ENCODE measurements at places on chromosomes 6 and 20.

DNA sequence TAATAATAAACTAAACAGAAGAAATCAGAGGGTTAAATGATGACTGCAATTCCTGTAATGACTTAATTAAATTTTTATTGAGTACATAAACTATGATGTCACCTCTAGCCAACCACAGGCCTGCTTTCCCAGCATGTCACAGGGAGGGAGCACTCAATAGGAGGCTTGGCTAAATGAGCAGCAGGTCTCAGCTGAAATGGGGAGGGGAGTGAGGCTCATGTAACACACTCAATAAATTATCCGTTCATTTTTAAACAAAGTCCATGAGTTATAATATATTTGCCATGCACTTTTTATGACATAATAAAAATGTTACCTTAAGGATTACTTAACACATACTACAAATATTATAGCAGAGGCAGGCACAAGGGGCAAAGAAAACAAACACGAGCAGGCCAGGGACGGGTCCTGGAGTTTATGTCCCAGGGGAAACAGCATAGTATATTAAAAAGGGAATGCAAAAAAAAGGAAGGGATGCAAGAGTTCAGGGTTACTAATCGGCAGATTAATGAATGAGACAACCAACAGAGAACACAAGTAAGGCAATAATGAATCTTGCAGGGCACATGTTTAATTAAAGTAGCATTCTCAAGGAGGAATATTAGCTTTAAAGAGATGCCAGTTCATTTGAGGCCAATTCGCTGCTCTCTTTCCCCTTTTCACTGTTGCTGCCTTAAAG is 27.1 kb upstream of the FAM83C start:
- DNase-seq: peak; percentile 38

DNA sequence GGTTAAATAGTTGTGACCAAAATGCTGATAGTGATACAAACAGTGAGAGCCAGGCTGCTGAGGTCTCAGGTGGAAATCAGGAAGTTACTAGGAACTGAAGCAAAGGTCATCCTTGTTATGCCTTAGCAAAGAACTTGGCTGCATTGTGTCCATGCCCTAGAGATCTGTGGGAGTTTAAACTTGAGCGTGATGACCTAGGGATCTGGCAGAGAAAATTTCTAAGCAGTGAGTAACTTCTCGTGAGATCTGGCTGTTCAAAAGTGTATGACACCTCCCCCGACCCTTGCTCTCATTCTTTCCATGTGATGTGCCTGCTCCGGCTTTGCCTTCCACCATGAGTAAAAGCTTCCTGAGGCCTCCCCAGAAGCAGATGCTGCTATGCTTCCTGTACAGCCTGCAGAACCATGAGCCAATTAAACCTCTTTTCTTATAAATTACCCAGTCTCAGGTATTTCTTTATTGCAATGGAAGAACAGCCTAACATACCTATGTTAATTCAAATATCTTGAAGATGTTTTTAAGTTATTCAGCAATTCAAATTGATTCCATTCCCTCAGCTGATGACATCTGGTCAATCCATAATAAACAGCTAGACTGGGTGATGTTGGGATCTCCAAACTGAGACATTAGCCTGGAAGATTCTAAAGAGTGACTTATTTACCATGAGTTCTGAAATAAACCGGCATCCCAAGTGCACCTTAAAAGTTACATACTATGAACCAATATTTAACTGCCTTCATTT is 33.8 kb downstream of the KIF16B start:
- DNase-seq: no peak

DNA sequence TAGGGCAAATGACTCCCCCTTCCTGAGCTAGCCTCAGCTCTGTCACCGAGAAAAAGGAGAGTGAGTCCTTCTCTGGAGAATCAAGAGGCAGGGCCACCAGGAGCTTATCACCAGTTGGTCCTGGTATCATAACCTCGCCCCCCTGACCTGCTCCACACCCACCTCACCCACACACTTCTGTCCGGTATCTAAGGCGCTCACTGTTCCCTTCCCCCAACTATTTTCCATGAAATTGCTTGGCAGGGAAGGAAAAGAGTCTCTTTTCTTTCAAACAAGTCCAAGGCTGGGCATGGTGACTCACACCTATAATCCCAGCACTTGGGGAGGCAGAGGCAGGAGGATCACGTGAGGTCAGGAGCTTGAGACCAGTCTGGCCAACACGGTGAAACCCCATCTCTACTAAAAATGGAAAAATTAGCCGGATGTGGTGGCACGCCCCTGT is 77.6 kb downstream of the ZMYND8 start:
- no peak for DNase-seq

DNA sequence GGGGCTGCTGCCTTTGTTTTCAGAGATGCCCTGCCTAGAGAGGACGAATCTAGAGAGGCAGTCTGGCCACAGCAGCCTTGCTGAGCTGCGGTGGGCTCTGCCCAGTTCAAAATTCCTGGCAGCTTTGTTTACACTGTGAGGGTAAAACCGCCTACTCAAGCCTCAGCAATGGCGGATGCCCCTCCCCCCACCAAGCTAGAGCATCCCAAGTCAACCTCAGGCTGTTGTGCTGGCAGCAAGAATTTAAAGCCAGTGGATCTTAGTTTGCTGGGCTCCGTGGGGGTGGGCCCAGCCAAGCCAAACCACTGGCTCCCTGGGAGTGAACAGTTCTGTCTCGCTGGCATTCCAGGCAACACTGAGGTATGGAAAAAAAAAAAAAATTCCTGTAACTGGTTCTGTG is 970.9 kb downstream of the TBC1D32 start:
- DNase-seq: no peak

DNA sequence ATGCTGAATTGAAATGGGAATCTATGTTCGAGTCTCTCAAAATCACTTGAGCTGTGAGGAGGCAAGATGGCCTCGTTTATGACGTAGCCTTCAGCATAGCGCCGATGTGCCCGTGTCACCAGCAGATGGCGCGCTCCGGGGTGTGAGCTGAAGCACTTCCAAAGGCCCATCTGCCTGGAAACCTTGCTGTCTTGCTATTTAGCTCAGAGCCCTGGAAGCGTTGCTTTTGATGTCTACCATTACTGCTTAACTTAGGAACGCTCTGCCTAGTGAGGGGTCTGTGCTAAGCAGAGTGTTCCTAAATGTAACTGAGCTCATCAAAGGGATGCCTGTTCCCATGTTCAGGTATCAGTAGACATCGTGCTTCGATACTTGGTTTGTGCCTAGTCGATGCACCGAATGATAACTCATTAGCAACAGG is 67.7 kb downstream of the SYCP2L start:
- DNase-seq: peak; percentile 81

DNA sequence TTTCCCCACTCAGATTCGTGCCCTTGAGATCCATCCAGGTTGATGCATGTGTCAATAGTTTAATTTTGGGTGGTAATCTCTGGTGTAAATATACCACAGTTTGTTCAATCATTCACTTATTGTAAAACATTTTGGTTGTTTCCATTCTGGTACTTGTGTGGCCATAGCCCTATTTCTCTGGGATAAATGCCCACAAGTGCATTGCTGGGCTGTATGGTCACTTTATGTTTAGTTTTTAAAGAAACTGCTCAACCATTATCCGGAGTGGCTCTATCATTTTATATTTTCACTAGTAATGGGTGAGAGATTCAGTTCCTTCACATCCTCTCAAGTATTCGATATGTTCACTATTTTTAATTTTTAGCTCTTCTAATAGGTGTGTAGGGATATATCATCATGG is 60.7 kb upstream of the RNF24 start:
- no peak for DNase-seq

DNA sequence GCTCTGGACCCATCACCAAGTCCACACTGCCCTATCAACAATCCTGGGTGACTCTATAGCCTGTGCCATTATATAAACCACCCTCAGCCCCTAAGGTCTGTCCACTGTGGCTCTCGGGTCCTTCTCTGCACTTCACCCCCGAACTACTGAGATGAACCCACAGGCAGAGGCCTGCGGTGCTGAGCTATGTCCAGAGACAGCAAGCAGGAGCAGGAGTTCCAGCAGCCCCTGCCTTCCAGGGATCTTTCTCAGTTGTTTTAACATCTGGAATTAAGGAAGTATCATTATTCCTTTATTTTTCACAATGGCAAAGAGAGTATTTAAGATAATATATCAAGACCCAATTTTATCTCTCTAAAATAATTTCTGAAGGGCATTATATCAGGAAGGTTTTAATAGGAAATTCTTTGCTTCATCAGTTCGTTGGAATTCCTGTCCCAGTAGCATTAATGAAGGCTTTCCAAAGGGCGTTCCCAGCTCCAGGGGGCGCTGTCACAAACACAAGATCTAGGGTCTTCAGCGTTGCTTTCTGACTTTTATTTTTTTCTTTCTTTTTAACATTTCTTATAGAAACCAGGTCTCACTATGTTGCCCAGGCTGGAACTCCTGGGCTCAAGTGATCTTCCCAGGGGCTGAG is 27.3 kb downstream of the RRBP1 start:
- DNase-seq: peak; percentile 56

DNA sequence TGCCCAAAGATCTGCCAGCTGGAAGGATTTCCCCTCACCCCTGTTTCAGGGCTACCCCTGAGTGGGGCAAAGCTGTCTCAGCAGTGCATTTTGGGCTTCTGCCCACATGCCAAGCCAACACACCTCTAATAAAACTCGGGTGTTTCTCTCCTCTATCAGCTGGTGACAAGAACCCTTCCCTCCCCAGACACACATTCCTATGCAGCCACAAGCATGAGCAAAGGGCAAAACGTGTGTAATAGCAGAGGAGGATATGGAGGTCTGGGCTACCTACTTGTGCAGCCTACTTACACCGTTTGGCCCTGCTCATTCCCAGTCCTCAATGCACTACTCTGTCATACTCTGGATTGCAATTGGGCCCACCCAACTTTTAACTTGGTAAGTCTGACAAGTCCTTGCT is 101.3 kb downstream of the IYD start:
- DNase-seq: no peak

DNA sequence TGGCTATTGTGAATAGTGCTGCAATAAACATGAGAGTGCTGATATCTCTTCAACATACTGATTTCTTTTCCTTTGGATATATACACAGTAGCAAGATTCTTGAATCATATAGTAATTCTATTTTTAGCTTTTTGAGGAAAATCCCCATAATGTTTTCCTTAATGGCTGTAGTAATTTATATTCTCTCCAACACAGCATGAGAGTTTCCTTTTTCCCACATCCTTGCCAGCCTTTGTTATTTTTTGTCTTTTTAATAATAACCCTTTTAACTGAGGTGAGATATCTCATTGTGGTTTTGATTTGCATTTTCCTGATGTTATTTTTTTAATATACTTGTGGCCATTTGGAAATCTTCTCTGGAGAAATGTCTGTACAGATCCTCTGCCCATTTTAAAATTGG is 132.6 kb downstream of the PRL start:
- DNase-seq: no peak

DNA sequence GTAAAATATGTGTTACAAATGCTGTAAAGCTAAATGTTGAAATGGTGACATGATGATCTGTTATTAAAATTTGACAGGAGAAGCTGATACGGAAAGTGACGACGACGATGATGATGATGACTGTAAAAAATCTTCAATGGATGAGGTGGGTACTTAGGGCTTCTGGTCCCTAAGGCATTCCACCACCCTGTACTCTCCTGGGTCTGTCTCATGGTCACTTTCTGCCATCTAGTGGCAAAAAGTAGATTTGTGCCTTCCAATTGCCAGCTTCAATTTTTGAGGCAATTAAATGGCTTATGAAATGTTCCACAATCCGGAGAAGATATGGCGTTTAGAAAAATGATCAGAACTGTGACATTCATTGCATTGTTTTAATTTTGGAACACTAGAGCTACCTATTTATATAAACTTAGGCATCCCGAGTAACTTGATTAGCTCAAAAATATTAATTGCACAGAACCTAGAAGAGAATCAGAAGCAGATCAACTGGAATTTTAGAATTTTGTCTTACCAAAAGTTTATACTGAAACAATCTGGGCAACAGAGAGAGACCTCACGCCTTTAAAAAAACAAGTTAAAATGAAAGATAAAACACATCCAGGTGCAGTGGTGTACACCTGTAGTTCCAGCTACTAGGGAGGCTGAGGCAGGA is 346.5 kb upstream of the PLCB4 start:
- DNase-seq: peak; percentile 61

DNA sequence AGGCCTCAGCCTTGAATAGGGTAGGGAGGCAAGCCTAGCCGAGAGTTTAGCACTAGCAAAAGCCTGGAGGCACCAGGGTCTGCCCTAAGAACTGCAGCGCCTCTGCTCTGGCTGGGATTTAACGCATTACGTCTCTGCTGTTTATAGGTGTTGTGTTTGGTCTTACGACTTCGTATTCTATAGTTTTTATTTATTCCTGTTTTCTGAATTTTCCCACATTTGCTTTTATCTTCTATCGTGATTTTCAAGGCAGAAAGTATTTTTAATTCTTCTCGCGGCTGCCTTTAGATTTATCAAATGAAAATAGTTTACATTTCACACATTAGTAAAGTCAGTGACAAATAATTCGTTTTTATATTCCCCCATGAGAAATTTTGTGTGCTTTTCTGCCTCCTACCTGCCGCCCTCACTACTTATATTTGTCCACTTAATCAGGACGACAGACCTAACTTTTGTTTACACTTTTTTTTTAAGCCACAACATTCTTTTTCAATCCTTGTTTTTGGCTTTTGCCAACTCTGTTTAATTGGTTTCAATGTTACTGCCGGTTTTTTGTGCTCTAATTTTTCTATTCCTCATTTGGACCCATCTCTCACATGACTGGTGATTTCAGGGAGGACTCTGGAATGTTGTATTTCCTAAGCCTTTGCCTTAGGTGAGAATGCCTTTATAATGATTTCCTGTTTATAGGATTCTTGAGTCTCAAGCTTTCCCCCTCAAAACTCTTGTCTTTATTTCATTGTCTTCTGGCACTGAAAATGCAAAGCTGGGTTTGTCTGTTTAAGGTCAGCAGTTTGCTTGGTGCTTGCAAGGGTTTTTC is 1.3 kb upstream of the LZTS3 start:
- no peak for DNase-seq

GRCh38 chr20:34085544-34086040 is 26.5 kb downstream of the EIF2S2 start:
- no peak for DNase-seq

- no peak for DNase-seq
These were observed 255.4 kb downstream of the ATXN1 start for GRCh38 chr6:16505711-16506357.

DNA sequence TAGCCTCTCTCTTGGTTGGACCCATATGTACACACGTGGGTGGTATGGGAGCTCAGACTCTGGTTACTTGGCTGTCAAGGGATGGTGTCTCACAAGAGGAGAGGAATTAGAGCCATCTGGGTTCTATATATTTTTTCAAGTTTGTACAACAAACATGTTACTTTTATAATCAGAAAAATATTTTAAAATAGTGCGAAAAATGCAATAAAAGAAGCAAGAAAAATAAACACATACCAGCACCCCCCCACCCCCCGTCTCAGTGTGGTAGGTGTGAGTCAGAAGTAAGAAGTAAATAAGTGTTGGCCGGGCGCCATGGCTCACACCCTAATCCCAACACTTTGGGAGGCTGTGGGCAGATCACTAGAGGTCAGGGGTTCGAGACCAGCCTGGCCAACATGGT is 2.1 kb upstream of the TIAM2 start:
- no peak for DNase-seq

DNA sequence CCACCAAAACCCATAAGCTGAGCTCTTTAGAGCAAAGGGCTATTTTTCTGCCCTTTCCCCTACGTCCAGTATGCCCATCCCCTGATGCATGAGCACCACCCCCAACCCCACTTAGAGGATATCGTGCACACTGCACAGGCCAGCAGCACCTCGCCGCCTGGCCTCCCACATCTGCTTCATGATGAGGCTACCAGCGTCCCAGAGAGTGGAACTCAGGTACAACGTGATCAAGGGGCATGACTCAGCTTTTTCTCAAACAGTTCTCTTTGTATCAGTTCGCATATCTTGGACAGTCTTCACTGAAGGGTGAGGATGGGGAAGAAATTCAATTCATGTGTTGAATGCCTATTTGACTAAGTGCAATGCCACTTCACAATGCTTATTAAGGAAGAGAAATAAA is 81.9 kb upstream of the QKI start:
- no peak for DNase-seq
